ENCODE measurements at places on chromosomes 2 and 18. TPM values are rescaled to one million over a fixed set of nuclear protein-coding genes. Genes with fewer than 3 reads are reported as not detected.

GRCh38 chr2:188902901-188903491, 71.2 kb upstream of the COL3A1 start:
- no peak overlapping the region for H3K4me3 ChIP-seq
- H3K4me1 ChIP-seq, result no peaks in the 10 kb centered on the region
- H3K27ac ChIP-seq, result no peak overlapping the region
- H3K36me3 ChIP-seq, result no peaks in the 10 kb centered on the region
- H3K27me3 ChIP-seq, result no peaks in the 10 kb centered on the region

Gene DDX18
- 143 TPM for total RNA-seq

Gene CYS1
- 0.70 TPM for total RNA-seq

- DNase-seq, result no peak
- no peak overlapping the region for H3K27ac ChIP-seq
- H3K4me1 ChIP-seq, result no peaks in the 10 kb centered on the region
- no peaks in the 10 kb centered on the region for H3K36me3 ChIP-seq
- H3K27me3 ChIP-seq, result peaks cover 2% of the 10 kb centered on the region
Measured at GRCh38 chr2:1483551-1483950, 70.3 kb downstream of the TPO start.

DNA sequence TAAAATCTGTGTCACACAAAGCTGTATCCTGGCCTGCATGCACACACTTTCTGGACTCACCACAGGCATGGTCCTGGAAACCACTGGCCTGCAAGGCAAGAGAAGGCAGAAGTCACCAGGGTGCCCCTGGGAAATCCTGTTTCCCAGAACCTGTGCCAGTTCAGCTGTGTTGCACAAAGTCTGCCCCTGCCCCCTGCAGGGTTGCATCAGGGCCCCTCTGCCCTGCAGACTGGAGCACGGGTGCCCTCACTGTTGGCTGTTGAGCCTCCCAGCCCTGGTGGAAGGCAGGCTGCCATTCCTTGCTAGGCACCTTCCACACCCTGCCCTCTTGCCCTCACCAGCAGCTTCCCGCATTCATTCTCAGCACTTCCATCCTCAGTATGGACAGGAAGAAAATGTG, 18.0 kb upstream of the TUBB6 start:
- H3K4me1 ChIP-seq, result peaks cover 6% of the 10 kb centered on the region
- H3K4me3 ChIP-seq, result no peak overlapping the region
- peaks cover 31% of the 10 kb centered on the region for H3K27me3 ChIP-seq

Gene OTOF
- 6.9 TPM for total RNA-seq

Gene NTSR2
- total RNA-seq, result not detected

DNA sequence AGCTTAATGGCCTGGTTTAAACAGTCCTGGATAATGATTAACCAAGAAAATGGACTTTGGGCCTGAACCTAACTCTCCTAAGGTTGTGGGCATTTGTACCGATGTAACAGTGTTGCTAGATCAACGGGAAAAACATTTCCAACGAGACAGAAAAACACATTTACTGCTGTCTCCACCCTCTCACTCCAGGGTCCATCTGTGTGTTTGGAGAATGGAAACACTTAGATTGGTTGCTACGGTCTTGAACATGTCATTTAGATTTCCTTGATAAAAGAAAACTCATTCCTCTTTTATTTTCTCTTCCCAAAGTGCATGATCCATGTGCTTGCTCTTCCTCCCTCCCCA, 88.0 kb downstream of the SOCS6 start:
- H3K4me1 ChIP-seq, result no peaks in the 10 kb centered on the region
- H3K36me3 ChIP-seq, result no peaks in the 10 kb centered on the region
- no peak overlapping the region for H3K27ac ChIP-seq
- no peak overlapping the region for H3K4me3 ChIP-seq
- H3K27me3 ChIP-seq, result peaks cover 2% of the 10 kb centered on the region
- DNase-seq, result no peak

Gene TTR
- not detected for total RNA-seq

GRCh38 chr2:160432633-160433032, 61.0 kb downstream of the RBMS1 start:
- no peak overlapping the region for H3K4me3 ChIP-seq
- peaks cover 52% of the 10 kb centered on the region for H3K4me1 ChIP-seq
- peaks cover 17% of the 10 kb centered on the region for H3K36me3 ChIP-seq
- no peaks in the 10 kb centered on the region for H3K27me3 ChIP-seq

DNA sequence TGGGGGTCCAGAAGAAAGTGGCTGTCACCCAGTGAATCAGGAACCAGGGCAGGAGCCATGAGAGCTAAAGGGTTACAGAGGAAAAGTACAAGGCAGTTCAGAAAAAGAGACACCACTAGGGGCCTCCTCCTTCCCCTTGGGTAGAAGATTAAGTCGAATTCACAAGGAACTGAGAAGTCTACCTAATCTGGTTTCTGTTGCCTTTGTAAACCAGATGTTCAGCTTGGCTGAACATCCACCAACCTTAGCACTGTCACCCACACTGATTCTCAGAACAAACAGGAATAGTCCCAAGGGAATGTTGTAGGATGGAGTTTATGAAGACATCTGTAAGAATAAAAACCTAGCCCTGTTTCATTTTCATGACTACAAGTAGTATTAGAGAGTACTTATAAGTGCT, 90.4 kb upstream of the NOSTRIN start:
- no peaks in the 10 kb centered on the region for H3K36me3 ChIP-seq
- H3K4me3 ChIP-seq, result no peak overlapping the region
- H3K27ac ChIP-seq, result no peak overlapping the region
- no peak for DNase-seq
- no peaks in the 10 kb centered on the region for H3K27me3 ChIP-seq
- H3K4me1 ChIP-seq, result peaks cover 1% of the 10 kb centered on the region

Gene ASPRV1
- total RNA-seq, result 0.44 TPM

DNA sequence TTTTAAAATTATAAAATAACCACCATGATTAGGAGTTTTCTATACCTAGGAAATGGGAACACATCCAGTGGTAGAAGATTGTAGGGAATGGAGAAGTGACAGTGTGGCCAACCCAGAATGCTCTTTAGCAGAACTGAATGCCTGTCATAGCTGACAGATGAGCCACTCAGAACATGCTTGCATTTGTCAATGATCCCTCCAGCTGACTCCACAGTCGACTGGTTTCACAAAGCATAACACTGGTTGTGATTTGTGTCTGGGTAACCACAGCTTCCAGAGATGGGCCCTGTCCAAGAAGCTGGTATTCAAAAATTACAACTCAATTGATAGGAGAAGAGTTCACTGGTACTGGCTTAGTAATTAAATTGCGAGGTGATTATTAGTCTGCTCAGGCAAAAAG, 9.0 kb upstream of the CTIF start:
- H3K27me3 ChIP-seq, result peaks cover 16% of the 10 kb centered on the region
- H3K36me3 ChIP-seq, result no peaks in the 10 kb centered on the region
- DNase-seq, result no peak
- H3K4me1 ChIP-seq, result no peaks in the 10 kb centered on the region
- no peak overlapping the region for H3K4me3 ChIP-seq

- no peak overlapping the region for H3K27ac ChIP-seq
- no peaks in the 10 kb centered on the region for H3K36me3 ChIP-seq
- no peak overlapping the region for H3K4me3 ChIP-seq
- peaks cover 8% of the 10 kb centered on the region for H3K27me3 ChIP-seq
Measured at GRCh38 chr18:34991152-34991551, 50.1 kb upstream of the MAPRE2 start.

GRCh38 chr18:57077786-57078552, 68.9 kb upstream of the BOD1L2 start:
- no peak overlapping the region for H3K27ac ChIP-seq
- peaks cover 4% of the 10 kb centered on the region for H3K27me3 ChIP-seq
- peaks cover 11% of the 10 kb centered on the region for H3K4me1 ChIP-seq

DNA sequence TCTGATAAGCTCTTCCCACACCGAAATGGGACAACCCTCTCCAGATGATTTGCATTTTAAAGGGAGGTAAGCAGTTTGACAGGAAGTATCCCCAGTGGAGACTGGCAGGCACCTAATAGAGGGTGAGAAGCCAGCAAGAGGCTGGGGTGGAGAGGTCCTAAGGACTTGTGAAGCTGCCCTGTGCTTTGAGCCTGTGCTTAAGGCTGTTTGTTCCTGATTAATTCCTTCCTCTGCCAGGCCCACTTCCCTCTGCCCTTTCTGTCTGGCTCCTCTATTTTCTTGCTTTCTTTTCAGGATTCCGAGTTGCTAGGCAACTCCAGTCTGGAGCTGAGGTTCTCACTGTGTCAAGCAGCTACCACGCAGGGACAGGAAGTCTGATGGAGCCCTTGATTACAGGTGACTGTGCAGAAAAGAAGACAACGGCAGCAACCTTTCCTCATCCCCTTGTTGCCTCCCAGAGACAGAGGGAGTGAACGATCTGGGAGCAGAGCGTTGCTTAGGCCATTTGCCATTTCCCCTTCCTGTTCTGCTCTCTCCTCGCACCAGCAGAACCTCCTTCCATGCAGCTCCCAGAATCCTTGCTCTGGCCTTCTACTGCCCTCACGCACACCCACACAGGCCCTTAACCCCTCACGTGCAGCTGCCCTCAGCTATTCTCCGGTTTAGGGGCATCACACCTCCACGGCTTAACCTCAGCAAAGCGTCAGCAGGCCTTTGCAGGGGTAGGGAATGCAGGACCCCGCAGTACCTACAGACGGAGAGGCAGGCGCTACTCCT, 103.6 kb upstream of the CELF4 start:
- no peaks in the 10 kb centered on the region for H3K4me1 ChIP-seq
- DNase-seq, result no peak
- H3K36me3 ChIP-seq, result no peaks in the 10 kb centered on the region
- no peak overlapping the region for H3K4me3 ChIP-seq
- no peaks in the 10 kb centered on the region for H3K27me3 ChIP-seq

DNA sequence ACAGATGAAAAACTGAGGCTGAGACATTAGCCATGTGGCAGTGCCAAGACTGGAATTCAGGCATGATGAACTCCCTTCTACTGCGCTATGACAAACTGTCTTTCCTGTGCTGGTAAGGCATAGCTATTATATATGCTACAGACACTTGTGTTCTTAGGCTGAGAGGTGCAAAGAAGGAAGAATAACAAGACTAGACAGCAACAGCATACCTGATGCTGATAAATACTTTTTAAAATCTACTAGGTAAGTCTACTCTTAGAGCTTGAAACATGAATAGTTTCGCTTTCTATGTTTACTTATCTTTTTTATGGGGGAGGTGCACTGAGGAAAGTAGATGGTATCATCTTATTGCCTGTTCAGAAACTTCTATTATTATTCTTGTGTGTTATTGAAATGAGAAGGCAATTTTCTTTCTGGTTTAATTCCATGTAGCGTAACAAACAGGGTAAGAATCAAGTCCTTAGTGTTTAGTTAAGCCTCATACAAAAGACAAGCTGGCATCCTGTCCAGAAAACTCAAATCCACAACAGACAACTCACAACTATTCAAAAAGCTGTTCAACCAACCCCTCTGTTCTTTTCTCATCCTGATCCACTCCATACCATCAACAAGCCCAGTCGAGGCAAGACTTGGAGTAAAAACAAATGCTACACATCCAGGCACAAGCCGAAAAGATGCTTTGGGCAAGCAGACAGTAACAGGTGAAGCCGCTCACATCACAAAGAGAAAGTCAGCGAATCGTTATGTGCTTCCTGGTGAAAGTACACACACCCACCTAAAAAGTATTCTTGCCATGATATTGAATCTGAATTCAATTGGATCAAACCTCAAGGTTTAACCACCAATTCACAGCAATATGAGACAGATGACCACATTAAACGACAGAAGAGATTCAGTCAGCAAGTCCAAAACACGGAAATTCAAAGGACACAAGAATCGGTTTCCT, 1.5 kb downstream of the TTC32 start:
- H3K4me1 ChIP-seq, result peaks cover 54% of the 10 kb centered on the region
- peak overlapping the region; percentile 94 for H3K27ac ChIP-seq
- peaks cover 13% of the 10 kb centered on the region for H3K36me3 ChIP-seq
- peaks cover 9% of the 10 kb centered on the region for H3K27me3 ChIP-seq
- peak; percentile 23 for DNase-seq
- peak overlapping the region; percentile 91 for H3K4me3 ChIP-seq

GRCh38 chr18:63216516-63217311, 102.9 kb downstream of the BCL2 start:
- no peaks in the 10 kb centered on the region for H3K27me3 ChIP-seq
- H3K36me3 ChIP-seq, result peaks cover 53% of the 10 kb centered on the region
- peaks cover 94% of the 10 kb centered on the region for H3K4me1 ChIP-seq
- peak overlapping the region; percentile 89 for H3K27ac ChIP-seq
- DNase-seq, result no peak

DNA sequence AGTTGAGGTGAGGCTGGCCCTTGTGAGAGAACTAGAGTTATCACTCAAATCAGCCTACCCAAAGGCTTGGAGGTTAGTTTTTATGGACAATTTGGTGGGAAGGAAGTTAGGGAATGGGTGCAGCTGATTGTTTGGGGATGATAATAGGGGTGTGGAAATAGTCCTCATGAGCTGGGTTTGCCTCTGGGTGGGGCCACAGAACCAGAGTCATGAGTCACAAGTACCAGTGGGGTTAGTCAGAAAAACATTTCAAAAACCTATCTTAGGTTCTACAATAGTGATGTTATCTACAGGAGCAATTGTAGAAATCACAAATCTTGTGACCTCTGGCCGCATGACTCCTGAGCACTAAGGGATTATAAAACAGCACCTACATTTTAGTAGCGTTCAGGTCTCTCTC, 630.1 kb upstream of the PIK3C3 start:
- no peak for DNase-seq
- no peaks in the 10 kb centered on the region for H3K36me3 ChIP-seq
- no peak overlapping the region for H3K27ac ChIP-seq
- H3K27me3 ChIP-seq, result no peaks in the 10 kb centered on the region

Gene NEURL3
- 0.75 TPM for total RNA-seq

DNA sequence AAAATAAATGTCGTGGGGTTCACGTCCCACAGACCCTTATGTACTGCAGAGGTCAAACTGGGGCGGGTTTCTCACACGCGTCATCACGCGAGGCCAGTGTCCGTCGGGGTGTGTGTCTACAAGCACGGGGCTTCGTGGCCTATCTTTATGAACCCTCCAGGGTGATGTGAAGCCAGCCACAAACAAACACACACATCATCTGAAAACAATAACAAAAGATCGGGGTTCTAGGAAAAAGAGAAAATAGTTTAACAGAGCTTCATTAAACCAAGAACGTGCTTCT, 23.3 kb downstream of the LDLRAD4 start:
- H3K36me3 ChIP-seq, result peaks cover 2% of the 10 kb centered on the region
- DNase-seq, result no peak
- H3K27ac ChIP-seq, result no peak overlapping the region
- no peak overlapping the region for H3K4me3 ChIP-seq

Gene CPO
- not detected for total RNA-seq

DNA sequence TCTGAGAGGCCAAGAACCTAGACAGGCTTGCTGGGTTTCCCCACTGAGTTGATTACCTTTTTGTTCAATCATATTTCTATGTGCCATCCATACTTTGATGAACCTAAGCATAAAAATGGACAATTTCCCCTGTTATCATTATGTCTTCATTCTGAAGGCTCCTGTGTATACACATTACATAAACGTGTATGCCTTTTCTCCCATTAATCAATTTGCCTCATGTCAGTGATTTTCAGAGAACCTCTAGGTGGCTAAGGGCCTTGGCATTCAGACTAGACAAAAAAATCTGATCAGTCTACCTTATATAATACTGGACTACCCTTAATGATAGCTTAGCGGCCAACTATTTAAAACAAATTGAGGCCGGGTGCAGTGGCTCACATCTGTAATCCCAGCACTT, 4.1 kb upstream of the PEX13 start:
- peaks cover 24% of the 10 kb centered on the region for H3K4me1 ChIP-seq
- DNase-seq, result no peak
- no peak overlapping the region for H3K4me3 ChIP-seq

Gene SMAD2
- 383 TPM for total RNA-seq
